SJSA1 (cell line): ENCODE measurements at places on chromosomes 1 and 21. TPM values are rescaled to one million over a fixed set of nuclear protein-coding genes. Genes with fewer than 3 reads are reported as not detected.

GRCh38 chr1:78540048-78540447 is 49.3 kb downstream of the PTGFR start:
- no peaks in the 10 kb centered on the region for H3K27me3 ChIP-seq
- H3K4me1 ChIP-seq: no peaks in the 10 kb centered on the region
- no peak overlapping the region for H3K27ac ChIP-seq
- H3K4me3 ChIP-seq: no peak overlapping the region

GRCh38 chr1:54239035-54239383 is 39.0 kb downstream of the MRPL37 start:
- peak overlapping the region; percentile 45 for H3K27ac ChIP-seq
- H3K27me3 ChIP-seq: no peaks in the 10 kb centered on the region
- no peak overlapping the region for H3K4me3 ChIP-seq
- DNase-seq: no peak
- peaks cover 61% of the 10 kb centered on the region for H3K36me3 ChIP-seq
- H3K4me1 ChIP-seq: peaks cover 48% of the 10 kb centered on the region

GBP5 gene
- 6.4 and 10.4 TPM in 2 replicates for total RNA-seq

SMIM1 gene
- total RNA-seq: not detected in 2 replicates

- H3K27ac ChIP-seq: no peak overlapping the region
- no peak overlapping the region for H3K4me3 ChIP-seq
- H3K36me3 ChIP-seq: no peaks in the 10 kb centered on the region
- no peaks in the 10 kb centered on the region for H3K4me1 ChIP-seq
Measured at GRCh38 chr21:17585875-17586450, 26.7 kb downstream of the BTG3 start.

- no peak overlapping the region for H3K27ac ChIP-seq
- H3K27me3 ChIP-seq: no peaks in the 10 kb centered on the region
- no peak for DNase-seq
Measured at GRCh38 chr1:70038025-70038424, 167.4 kb downstream of the LRRC40 start.

OR2T5 gene
- not detected in 2 replicates for total RNA-seq

DNA sequence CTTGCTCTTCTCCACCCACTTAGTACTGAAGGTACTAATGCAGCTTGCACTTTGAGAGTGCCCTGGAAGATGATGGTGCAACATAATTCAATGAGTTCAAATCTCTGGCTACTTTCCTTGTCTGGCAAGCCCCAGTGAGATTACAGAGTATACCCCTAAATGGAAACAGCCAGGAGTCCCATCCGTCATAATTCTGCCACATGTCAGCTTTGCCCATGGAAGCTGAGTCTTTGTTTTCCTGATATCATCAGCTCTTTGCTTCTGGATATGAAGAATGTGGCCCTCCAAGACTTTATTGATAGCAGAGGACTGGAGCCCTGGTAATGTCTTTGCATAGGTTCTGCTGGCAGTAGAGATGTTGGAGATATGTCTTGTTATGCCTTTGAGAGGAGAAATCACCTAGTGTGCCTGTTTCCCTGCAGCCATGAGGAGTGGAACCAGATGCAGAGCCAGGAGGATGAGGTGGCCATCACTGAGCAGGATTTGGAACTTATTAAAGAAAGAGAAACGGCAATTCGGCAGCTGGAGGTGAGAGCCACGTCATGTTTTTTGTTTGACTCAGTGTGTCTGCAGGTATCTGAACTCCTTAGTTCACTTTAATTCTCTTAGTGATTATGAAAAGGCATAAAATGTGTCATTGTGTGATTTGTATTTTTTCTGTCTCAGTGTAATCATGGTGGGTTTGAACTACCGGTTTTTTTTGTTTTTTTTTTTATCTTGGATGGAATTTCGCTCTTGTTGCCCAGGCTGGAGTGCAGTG is 18.7 kb upstream of the PPP1R8 start:
- no peak overlapping the region for H3K27ac ChIP-seq
- H3K4me1 ChIP-seq: peaks cover 4% of the 10 kb centered on the region

ATP1A4 gene
- not detected in 2 replicates for total RNA-seq

NHLH2 gene
- 0.11 TPM in 1 of 2 replicates, not detected in the other for total RNA-seq
